ENCODE measurements at places on chromosomes 7 and 10. TPM values are rescaled to one million over a fixed set of nuclear protein-coding genes. Genes with fewer than 3 reads are reported as not detected.

DNA sequence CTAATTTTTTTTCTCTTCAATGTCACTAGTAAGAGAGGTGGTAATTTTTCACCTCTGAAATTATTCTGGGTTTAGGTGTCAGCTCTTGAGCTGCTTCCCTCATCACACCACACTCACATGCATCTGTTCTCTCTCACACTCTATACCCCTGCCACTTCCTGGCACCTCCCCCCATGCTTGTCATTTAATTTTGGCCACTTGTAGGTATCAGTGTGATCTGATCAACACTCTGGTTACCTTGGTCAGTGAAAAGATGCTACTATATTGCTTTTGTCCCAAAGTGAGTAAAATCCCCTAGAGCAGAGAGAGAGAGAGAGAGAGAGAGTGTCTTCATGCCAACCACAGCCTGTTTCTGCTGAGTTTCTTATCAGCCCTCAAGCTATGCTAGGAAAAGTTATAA, 42.5 kb downstream of the STK17A start:
- DNase-seq, result no peak

Gene CFAP70
- 2.2 TPM for total RNA-seq

GRCh38 chr7:35036361-35037171, 719 bp downstream of the DPY19L1 start:
- DNase-seq, result peak; percentile 18

Gene SPDYE2B
- not detected for total RNA-seq

DNA sequence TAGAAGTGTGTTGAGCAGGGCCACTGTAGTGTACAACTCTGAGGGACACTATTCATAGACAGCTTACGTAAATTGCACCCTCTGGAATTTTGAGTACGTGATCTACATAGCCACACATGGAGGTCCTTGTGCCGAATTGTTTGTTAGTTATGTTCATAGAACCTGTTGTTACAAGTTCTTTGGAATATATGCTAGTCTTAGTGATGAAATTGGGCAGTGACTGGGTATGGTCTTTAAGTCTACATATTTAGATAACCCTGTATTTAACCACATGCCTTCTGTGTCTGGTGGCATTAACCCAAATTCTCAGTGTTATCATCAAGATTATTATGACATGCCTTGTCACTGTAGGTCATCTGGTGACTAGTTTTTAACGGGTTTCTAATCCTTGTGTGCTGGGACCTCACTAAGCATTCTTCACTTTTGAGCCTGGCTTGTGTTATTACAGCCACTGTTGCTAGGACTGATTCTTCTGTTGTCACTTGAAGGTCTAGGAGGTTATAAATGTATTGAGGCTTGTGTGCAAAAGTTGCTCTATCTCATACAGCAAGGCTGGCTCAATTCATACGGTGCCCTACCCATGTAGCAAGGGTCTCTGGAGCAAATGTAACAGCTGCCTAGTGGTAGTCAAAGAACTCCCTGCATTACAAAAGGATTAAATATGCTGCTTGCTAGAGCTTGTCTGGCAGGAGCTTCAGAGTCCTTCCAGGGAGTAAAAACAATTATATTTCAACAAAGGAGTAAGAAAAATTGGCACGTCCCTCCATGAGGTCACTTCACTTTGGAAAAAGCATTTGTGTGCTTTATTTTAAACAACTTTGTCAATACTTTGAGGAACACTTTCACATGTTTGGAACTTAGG, 65.4 kb downstream of the CDK14 start:
- no peak for DNase-seq

Gene POU6F2
- total RNA-seq, result 5.0 TPM

Data from urinary bladder (tissue), 4 donors.